ENCODE measurements at places on chromosomes 3 and 15.

DNA sequence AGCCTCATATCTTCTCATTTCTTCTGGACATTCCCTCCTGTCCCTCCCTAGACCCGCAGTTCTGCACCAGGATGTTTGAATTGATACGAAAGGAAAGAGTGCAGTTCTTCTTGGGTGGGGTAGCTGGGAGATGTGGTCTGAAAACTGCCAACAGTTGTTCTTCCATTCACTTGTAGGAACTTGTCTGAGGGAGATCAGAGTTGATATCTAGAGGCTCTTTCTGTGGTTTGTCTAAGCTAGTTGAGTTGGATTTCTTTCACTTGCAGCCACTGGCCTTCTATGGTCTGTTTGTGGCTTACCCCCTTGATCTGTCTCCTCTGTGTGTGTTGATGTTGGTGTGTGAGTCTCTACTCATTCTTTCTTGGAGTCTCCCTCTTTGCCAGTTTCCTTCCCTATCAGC is 42.5 kb upstream of the PIK3CB start:
- DNase-seq = no peak

- DNase-seq = no peak
Observed at GRCh38 chr15:95405447-95405846, 925.1 kb upstream of the NR2F2 start.

- no peak for DNase-seq
Observed at GRCh38 chr3:23834082-23834870, 28.5 kb downstream of the UBE2E1 start.

DNA sequence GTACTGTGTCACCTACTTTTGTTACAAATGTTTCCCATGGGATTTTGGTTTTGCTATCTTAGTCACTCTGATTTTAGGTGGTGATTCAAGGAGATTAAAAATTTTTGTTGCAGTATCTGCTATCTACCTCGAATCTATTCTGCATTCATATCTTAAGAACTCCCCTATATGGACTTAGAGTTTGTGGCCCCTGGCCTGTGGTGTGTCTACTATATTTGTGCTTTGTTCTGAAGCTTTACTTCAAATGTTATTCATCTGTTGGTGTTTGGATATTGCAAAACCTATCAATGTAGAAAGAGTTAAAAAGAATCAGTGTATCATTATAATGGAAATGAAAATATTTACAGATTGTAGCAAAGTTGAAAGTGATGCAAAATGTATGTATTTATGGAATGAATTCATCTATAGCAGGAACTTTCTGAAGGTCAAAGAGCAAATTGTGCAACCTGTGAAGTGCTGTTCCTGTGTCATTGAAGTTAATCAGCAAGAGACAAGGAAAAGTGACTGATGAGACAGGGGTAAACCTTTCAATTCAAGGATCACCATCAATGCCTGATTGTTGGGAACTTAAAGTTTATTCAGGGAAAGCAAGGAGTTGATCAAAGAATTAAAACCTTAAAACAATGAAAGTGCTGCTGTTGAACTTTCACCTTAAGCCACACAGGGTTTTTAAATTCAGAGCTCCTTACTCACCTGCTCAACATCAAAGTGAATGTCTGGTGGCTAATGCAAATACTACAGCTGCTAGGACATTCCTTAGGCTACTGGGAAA is 71.0 kb downstream of the SLMAP start:
- no peak for DNase-seq

DNA sequence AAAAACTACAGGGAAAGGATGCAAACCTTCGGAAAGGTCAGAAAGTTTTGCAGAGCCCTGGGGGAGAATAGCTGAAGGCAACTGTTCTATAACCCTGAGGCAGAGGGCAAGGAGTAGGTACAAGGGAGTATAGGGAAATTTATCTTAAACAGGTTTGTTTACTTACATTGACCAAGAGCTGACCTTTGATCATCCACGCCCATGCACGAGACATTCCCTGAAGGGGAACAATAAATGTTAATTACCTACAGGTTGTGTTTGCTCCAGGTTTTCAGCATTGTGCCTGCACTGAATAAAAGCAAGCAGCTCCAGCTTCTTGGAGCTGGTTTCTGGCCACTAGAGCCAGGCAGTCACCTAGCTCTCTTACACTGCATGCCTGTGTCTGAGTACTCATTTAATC is 524.5 kb upstream of the TGFBR2 start:
- no peak for DNase-seq

GRCh38 chr3:114804099-114804498 is 343.0 kb downstream of the ZBTB20 start:
- DNase-seq = no peak

DNA sequence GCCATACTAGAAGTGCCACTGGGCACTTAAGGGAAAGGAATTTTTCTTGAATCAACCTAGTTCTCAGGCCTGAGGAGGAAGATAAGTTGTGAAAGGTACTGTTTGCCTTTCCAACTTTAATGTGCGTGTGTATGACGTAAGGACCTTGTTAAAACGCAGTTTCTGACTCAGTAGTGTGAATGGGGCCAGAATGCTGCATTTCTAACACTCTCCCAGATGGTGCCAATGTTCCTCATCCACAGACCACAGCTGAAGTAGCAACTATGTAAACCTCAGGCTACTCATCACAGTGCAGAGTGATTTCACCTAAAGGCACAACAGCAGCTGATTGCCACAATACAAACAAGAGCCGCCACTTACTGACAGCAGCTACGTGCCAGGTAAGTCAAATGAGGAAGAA is 103.6 kb downstream of the OTOL1 start:
- DNase-seq = no peak

GRCh38 chr3:4313606-4314293 is 10.6 kb downstream of the SETMAR start:
- DNase-seq = no peak

DNA sequence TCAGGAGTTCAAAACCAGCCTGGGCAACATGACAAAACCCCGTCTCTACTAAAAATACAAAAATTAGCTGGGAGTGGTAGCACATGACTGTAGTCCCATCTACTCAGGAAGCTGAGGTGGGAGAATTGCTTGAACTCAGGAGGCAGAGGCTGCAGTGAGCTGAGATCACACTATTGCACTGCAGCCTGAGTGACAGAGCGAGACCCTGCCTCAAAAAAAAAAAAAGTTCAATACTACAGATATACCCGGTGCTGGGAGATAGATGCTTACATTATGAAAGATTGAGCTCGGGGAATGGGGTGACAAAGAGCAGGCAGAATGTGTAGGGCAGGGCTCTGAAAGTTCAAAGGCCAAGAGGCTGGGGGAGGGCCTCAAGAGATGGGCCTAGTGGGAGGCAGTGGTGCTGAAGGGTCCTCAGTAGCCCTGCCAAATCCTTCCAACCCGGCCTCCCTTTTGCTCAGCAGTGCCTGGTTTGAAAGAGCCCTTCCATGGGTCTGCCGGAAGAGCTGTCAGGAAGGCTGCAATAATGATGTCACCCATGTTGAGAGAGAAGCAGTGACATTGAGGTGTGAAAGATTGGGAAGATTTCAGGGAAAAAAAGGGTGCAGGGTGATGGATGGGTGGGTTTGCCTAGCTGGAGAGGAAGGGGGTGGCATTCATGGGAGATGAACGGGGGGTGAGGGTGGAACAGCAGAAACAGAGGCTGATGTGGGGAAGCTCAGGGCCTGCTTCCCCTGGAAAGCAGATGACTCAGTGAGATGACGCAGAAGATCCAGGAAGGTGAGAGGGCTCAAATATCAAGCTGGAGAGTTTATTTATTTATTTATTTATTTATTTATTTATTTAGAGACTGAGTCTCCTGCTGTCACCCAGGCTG is 20.0 kb upstream of the IREB2 start:
- DNase-seq = no peak

- DNase-seq = no peak
Observed at GRCh38 chr3:31180274-31180673, 285.8 kb upstream of the GADL1 start.

- DNase-seq = no peak
Observed at GRCh38 chr3:184419171-184419570, 39.3 kb downstream of the CHRD start.

DNA sequence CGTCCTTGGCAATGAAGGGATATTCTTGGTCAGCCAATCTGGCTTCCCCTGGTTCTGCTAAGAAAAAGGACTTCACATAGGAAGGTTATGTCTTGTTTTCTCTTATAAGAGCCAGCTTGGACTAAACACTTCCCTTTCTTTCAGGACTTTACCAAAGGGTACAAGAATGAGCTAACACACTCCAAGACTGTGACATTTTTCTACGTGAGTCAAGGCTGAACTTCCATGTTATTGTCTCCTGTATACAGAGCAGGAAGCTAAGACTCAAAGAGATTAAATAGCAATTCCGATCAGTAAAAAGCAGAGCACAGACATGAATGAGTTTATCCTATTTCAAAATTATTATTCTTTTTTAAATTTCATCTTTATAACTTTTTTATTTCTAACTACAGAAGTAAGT is 63.3 kb upstream of the STT3B start:
- no peak for DNase-seq

GRCh38 chr3:195179776-195180489 is 91.0 kb downstream of the XXYLT1 start:
- no peak for DNase-seq

GRCh38 chr15:63083044-63083443 is 38.6 kb upstream of the LACTB start:
- no peak for DNase-seq

DNA sequence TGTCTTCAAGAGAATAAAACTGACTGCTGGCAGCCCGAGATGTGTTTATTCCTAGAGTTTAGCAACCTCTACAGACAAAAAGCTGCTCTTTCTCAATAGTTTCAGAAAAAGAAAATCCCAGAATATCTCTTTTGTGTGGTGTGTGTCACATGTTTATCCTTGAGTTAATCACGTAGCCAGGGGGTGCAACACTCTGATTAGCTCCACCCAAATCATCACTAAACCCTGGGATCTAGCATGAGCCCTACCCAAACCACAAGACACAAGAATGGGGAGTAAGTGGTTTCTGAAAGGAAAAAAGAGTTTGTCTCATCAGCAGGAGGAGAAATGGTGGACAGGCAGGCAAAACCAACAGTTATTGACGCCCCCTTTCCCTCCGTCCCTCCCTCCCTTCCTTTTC is 78.5 kb upstream of the AGBL1 start:
- DNase-seq = no peak

GRCh38 chr3:153165261-153165681 is 3.2 kb downstream of the RAP2B start:
- DNase-seq = no peak

DNA sequence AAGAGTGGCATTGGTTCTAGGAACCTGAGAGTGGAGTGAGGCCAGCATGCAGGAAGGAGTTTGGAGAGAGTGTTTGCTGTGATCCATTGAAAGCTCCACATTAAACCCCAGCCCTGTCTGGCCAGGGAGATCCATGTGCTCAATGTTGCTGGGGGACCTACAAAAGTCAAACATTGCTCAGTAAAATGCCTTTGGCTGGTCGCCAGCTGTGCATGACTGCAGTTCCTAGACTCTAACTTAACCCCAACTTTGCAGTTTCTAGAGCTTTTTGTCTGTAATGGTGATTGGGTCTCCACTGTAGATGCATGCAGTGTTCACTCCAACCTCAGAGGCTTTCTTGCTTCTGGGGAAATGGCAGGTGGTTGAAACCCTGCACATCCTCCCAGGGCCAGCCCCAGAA is 99.7 kb upstream of the ABHD17C start:
- no peak for DNase-seq

DNA sequence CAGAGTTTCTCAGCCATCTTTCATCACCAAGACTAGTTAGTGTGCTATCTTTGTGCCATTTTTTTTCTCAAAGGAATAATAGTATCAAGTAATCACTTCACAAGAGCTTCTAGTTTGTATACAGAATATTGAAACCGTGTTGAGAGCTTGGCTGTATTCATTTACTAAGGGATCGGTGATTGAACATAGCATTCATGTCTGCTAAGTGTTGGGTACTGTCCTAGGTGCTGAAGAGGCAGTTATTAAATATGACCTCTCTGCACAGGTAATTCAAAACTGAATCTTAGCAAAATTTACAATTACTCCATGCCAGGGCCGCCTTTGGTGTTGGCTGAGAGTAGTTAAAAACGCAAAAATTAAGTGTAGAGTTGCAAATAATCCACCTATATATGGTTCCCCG is 355.3 kb upstream of the RORA start:
- DNase-seq = no peak
